ENCODE measurements at places on chromosomes 2 and 18.
A peak's percentile ranks its signal among the peaks of the same experiment; 100 is the strongest.

GRCh38 chr2:39158351-39158750 is 37.5 kb upstream of the SOS1 start:
- no peak for DNase-seq

GRCh38 chr2:39780825-39781600 is 2.0 kb upstream of the THUMPD2 start:
- DNase-seq: no peak

- DNase-seq: no peak
Measured at GRCh38 chr2:35986871-35987270, 368.7 kb upstream of the CRIM1 start.

- peak; percentile 12 for DNase-seq
Measured at GRCh38 chr2:6771634-6772611, 93.8 kb downstream of the CMPK2 start.

GRCh38 chr2:217433522-217433921 is 569.3 kb downstream of the TNS1 start:
- DNase-seq: no peak

Data from muscle of arm (tissue), 14 donors.